ENCODE measurements at places on chromosomes 4 and X.

- no peak for DNase-seq
Observed at GRCh38 chr4:15562114-15562513, 92.4 kb downstream of the CC2D2A start.

DNA sequence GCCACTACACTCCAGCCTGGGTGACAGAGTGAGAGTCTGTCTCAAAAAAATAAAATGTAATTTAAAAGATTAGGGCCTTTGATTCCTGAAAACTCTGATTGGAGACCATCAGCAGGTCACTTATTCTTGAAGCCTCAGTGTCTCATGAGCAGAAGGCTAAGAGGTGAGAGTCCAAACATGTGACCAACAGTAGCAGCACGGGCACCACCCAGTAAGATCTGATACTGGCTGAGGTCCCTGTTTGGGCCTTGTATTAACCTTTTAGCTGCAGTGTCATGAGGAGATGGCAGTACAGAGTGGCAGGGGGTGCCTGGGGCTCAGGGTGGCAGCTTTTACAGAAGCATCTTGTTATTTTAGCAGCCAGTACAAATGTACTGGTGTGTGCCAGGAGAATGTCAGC lies 89.3 kb downstream of the FHDC1 start:
- no peak for DNase-seq

GRCh38 chr4:164716901-164717300 lies 37.0 kb upstream of the SMIM31 start:
- DNase-seq: no peak

DNA sequence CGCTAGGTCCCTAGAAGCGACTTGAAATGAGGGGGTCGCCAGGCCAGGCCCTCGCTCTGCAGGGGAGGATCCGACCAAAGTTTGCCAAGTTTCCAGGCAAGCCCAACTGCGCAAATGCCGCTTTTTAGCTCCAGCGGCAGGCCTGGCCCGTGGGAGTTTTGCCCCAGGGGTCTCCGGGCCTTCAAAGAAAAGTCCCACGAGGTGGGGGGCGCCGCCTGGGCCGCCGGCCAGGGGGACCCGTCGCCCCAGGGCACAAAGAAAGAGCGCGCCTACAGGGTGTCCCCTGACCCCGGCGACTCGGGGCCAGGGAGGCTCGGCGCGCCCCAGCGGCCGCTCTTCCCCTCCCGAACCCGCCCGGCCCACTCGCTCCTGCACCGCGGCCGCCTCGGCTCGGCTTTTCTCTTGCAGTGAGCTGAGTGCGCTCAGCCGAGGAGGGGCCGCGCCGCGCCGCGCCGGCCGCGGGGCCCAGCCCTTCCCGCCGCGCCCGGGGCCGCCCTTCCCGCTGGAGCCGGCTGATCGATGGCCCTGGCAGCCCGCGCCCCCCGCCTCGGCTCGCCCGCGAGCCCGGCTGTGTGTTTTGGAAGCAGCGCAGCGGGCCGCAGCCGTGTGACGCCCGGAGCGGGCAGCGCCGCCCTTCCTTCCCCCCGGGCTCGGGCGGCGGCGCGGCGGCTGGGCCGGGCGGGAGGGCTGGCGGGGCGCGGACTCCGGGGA lies 754 bp upstream of the KLF3 start:
- no peak for DNase-seq

DNA sequence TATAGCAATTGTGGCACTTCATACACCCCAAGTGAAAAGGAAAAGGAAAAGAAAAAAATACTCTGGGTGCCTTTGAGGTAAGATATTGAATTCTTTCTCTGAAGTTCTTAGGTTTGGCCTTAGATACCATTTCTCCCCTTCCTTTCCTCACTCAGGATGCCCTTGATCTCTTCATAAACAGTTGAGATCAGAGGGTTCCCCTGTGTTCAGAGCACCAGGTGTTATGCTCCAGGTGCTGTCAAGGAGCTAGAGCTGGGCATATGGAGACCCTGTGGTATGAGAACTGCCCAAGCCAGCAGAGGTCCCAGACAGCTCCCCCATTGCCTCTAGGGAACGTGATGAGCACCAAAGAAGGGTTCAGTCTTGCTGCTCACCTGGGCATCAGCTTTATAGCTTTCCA lies 17.1 kb upstream of the CD40LG start:
- DNase-seq: no peak

DNA sequence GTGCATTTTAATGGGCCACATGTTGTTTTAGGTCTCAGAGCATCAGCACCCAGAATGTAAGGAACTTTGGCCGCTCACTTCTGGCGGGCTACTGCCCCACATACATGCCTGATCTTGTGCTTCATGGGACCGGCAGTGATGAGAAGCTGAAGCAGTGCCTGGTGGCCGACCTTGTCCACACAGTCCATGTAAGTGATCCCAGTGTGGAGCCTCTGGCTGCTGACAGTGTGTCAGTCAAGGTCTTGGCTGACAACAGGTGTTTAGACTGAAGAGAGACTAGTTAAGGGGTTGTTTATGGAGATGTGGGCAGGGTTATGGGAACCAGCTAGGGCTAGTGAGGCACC lies 101.4 kb downstream of the FNIP2 start:
- no peak for DNase-seq

- no peak for DNase-seq
Observed at GRCh38 chr4:47862297-47862696, 24.4 kb upstream of the CORIN start.

- no peak for DNase-seq
Observed at GRCh38 chr4:15690020-15690809, 8.6 kb downstream of the FAM200B start.

DNA sequence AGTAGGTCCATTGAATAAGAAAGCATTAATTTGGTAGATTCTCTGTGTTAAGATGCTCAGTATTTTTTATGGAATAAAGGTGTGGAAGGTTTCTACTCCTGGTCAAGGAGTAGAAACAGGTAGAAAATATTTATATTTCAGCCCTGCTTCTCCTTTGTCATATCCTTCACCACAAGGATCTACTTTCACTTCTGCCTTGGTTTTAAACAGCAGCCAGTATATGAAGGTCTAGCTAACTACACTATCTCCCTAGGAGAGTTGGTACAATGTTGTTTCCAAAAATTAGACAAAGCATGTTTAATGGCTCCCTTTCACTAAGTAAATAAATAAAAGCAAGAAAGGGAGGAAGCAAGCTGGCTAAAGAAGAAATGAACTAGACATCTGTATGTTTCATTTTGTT lies 44.6 kb upstream of the GYPA start:
- no peak for DNase-seq

DNA sequence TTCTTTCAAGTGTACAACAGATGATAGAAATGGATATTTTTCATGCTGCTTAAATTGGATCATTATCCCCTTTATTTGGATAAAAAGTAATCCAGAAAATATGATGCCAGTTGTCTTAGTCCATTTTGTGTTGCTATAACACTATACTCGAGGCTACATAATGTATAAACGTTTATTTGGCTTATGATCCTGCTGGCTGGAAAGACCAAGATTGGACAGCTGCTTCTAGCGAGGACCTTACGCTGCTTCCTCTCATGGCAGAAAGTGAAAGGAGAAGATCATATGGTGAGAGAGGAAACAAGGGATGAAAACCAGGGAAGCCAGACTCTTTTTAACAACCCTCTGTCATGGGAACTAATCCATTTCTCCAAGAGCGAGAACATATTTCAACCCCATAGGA lies 102.7 kb downstream of the TRAM1L1 start:
- DNase-seq: no peak

- DNase-seq: peak; percentile 6
Observed at GRCh38 chrX:71253253-71254091, 468 bp downstream of the ZMYM3 start.

DNA sequence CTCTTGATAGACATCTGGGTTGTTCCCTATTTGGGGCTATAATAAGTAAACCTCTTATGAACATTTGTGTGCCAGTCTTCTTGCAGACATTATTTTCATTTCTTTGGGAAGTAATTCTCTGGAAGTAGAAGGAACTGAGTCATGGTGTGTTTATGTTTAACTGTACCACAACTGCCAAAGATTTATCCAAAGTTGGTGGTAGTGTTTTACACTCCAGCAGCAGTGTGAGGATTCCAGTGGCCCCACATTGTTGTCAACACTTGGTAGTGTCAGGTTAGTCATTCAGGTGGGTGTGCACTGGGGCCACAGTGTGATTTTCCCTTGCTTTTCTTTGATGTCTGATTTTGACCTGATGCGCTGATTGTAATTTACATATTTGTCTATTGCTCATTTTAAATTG lies 5.0 kb upstream of the UVSSA start:
- no peak for DNase-seq

- no peak for DNase-seq
Observed at GRCh38 chrX:123337886-123338639, 154.0 kb downstream of the GRIA3 start.

DNA sequence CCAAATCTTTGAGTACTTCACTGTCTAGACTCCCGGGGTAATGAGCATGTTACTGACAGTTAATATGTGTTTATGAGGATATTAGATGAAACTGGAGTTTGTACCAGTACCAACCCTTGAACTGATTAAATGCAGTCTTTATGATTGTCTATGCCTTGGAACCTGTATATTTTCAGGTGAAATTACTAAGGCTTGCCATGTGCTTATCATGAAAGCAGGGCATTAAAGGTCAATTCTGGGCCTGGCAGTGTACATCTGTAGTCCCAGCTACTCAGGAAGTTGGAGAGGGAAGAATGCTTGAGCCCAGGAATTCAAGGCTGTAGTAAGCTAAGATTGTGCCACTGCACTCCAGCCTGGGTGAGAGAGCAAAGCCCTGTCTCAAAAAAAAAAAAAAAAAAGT lies 27.6 kb downstream of the PHEX start:
- no peak for DNase-seq

- DNase-seq: no peak
Observed at GRCh38 chrX:71910643-71910985, at the start of gene NHSL2. Gene NHSL2, plus strand, starts transcription at chrX:71910845.

DNA sequence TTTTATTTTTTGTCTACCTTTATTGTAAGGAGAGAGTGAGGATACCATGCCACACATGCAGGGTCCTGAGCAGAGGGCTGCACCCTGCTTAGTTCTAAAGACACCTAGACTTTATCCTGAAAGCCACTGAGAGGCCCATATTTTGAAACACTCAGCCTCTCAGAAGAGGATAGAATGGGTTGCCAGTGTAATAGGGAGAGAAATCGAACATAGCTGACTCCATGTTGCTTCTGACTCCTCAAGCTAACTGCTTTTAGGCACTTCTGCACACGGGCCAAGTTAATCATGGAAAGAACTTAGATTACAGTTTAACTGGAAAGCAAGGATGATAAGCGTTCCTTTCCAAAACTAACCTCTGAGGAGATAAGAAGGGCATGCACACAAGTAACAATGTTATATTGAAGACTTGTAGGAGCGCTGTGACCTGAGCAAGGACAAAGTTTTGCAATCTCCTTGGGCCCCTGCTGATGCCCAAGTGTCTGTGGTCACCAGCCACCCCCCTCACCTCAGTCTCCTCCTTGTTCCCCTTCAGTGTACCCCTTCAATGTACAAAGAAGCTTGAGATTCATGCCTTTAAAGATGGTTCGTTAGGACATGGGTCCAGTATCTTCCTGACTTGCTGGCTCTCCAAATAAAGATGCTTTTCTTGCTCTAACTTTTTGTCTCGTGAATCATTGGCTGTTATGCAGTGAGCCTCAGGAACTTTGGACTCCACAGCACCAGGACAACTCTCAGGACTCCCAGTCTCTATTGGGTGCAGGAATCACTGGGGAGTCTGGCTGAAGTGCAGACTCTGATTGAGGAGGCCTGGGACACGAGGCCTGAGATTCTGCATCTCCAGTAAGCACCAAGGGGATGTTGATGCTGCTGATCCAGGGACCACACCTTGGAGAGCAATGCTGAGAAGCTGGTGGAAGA lies 25.4 kb upstream of the CD99 start:
- no peak for DNase-seq

All from hypothalamus (tissue), 51 donors.